ENCODE measurements at places on chromosomes 6 and 20. TPM values are rescaled to one million over a fixed set of nuclear protein-coding genes. Genes with fewer than 3 reads are reported as not detected.

- DNase-seq = no peak
These were observed 91.0 kb downstream of the REPS1 start for GRCh38 chr6:138897031-138897430.

- DNase-seq = peak; percentile 85
These were observed 37.4 kb downstream of the ANGPT4 start for GRCh38 chr20:878511-879307.

DNA sequence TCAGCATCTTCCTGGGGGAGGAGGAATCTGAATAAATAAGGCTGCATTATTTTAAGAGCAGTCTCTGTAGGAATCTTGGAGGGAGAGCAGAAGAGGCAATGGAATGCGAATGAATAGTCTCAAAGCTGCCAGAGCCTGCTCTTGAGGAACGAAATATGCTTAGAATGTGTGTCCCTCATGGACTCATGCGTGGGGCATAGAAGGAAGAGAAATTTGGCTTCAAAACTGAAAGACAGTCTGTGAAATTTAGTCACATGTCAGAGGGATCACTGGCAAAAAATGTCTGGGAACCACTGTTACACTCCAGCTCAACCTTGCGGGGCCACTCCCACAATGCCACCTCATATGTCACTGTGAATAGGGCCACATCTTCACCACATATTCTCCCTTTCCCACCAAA is 95.5 kb downstream of the GJA10 start:
- DNase-seq = no peak

- DNase-seq = no peak
These were observed 386.0 kb upstream of the ARID1B start for GRCh38 chr6:156391061-156391672.

DNA sequence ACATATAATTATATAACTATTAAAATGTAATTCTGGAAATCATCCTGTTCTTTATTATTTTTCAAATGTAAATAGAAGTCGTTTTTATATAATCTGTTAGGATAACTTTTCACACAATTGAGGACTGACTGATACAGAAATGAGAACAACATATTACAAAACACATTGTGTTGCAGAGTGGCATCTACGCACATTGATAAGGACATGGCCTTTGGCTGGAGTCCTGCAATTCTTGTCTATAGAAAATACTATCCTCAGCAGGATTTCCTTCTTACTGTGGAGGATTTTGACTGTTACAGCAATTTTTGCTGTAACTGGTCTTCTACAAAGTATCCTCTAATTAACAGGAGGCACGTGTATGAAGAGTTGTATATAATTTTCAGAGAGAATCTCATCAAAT is 19.8 kb downstream of the SH3BGRL2 start:
- DNase-seq = no peak

The CST5 gene
- total RNA-seq = not detected

DNA sequence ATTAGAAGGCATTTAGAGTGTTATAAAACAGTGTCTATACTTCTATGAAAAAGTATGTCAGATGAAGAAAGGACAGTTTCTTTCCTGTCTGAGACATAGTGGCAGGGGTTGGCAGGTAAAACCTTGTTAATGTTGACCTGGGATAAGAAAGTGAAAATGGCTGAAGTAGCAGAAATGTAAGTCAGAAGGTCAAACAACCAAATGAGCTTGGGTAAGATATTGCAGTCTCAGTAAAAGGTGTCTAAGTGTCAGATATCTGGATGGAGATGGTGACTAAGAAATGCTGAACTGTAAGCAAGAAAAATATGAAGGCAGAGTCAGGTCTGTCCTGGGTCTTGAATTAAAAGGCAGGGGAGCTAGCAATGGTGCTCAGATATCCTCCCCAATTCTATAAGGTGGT is 400.3 kb downstream of the CD109 start:
- no peak for DNase-seq

DNA sequence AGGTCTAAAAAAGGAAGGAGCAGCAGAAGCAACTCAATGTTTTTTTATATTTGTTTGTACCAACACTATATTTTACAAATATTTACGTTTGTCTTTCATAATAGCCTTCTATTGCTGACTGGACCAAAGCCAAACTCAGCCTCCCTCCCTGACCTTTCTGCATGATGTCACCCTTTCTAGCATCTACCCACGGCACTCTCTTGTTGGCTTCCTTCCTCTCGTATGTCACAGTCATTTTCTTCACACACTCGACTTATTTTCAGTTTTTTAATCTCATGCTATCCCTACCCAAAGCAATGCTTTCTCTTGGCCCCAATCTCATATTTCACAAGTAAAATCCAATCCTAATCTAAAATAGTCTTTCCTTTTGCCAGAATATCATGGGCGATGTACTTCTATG is 16.3 kb upstream of the FAM8A1 start:
- DNase-seq = no peak

- no peak for DNase-seq
These were observed 246.1 kb downstream of the TFAP2C start for GRCh38 chr20:56875052-56875659.

DNA sequence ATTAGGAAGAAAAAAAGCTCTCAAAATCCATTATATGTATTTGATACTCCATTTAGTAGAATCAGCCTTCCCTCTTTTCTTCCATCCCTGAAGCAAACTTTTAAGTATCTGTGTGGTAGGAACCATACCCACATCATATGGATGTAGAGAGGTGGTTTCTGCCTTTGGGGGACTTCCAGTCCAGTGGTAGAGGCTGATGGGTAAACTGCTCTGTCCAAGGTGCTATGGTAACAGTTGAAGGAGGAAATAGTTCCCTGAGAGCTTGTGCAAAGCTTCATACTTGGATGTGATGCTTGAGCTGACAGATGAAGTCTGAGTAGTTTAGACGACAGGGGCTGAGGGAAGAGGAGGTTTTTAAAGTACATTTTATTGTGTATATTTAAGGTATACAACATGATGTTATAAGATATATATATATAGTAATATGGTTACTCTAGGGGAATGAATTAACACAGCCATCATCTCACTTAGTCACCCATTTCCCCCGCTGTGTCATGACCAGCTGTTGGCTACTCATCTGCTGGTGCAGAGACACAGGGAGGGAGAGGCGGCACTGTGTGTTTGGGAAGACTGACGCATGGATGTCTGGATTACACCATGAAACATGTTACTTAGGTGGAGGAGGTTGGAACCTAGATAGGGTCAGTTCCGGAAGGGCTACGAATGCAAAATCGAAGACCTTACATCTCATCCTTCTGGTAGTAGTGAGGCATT is 185.2 kb downstream of the FARS2 start:
- DNase-seq = no peak

The TUBB2B gene
- total RNA-seq = 762 TPM

The FABP7 gene
- 58.2 TPM for total RNA-seq

GRCh38 chr6:37807656-37808055 is 11.9 kb upstream of the ZFAND3 start:
- no peak for DNase-seq

- peak; percentile 85 for DNase-seq
These were observed 501.0 kb upstream of the MAP3K7 start for GRCh38 chr6:91087908-91088307.

GRCh38 chr6:141056945-141057625 is 1075.6 kb upstream of the GJE1 start:
- no peak for DNase-seq

- DNase-seq = peak; percentile 65
These were observed 1.0 kb downstream of the CLIC5 start for GRCh38 chr6:46014511-46015118.

DNA sequence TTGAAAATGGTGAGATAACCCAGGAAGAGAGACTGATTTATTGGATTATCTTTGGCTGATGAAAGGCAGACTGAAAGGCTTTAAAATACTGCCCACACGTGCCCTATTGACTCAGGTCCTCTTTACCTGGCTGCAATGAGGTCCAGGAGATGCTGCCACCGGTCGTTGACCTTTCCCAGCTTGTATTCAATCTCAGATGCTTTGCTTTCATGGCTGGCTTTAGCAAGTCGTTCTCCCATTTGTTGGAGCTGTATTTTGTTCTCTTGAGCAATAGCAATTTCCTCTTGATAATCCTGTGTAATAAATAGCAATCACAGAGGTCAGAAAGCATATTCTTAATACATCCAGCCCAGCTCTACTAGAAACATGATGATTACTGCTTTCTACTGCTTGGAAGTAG is 368.8 kb downstream of the ESR1 start:
- no peak for DNase-seq

The FNDC1 gene
- not detected for total RNA-seq

The SCP2D1 gene
- not detected for total RNA-seq

- no peak for DNase-seq
These were observed 13.7 kb downstream of the ACSS1 start for GRCh38 chr20:25044261-25044560.

- no peak for DNase-seq
These were observed 26.1 kb upstream of the NKAIN2 start for GRCh38 chr6:123777563-123777962.

The VSTM2L gene
- total RNA-seq = 2.9 TPM

DNA sequence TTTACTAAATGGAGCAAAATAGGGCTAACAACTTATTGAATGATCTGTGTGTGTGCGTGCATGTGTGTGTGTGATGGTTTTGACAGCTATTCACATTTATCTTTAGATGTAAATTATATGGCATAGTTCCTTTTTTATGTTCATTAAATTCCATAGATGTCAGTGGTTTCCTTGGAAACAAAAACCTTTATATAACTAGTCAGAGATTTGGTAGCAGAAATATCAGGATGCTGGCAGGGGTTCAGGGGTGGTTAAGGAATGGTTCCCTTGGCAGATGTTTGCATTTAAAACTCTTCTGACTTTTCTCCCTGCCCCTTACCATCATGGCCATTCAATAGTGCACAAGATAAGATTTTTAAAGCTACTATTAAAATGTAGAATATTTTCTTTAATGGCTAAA is 256.6 kb downstream of the PLCB1 start:
- no peak for DNase-seq

The FAM50B gene
- 2.8 TPM for total RNA-seq
